ENCODE measurements at places on chromosomes 2 and 18. TPM values are rescaled to one million over a fixed set of nuclear protein-coding genes. Genes with fewer than 3 reads are reported as not detected.

GRCh38 chr18:39604836-39605235 lies 2039.2 kb upstream of the CELF4 start:
- H3K27me3 ChIP-seq: no peaks in the 10 kb centered on the region
- no peak overlapping the region for H3K4me3 ChIP-seq

DNA sequence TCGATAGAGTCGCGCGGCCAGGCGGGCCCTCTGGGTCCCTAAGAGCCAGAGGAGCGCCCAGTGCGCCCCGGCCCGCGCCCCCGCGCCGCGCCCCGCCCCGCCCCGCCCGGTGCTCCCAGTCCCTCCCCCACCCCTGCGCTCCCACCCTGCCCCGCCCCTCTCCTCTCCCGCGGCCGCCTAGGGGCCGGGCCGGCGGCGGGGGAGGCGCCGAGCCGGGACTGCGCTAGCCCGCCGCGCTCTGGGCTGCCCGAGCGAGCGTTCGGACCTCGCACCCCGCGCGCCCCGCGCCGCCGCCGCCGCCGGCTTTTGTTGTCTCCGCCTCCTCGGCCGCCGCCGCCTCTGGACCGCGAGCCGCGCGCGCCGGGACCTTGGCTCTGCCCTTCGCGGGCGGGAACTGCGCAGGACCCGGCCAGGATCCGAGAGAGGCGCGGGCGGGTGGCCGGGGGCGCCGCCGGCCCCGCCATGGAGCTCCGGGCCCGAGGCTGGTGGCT lies at the start of gene GPC1:
Gene GPC1, plus strand, starts transcription at position 207 of the 491 bp plus-strand sequence. Its CDS starts 256 bp downstream, at position 463.
- H3K4me1 ChIP-seq: peaks cover 37% of the 10 kb centered on the region
- peak within 1 kb of the TSS; percentile 79 for H3K27ac ChIP-seq
- H3K36me3 ChIP-seq: no peaks in the 10 kb centered on the region
- no peaks in the 10 kb centered on the region for H3K27me3 ChIP-seq
- DNase-seq: peak; percentile 72
- peak within 1 kb of the TSS; percentile 15 for H3K4me3 ChIP-seq

GRCh38 chr2:160469621-160470204 lies 23.9 kb downstream of the RBMS1 start:
- H3K36me3 ChIP-seq: no peaks in the 10 kb centered on the region
- no peak for DNase-seq
- H3K27ac ChIP-seq: no peak overlapping the region
- no peak overlapping the region for H3K4me3 ChIP-seq
- peaks cover 45% of the 10 kb centered on the region for H3K4me1 ChIP-seq

SP140 gene
- total RNA-seq: 1.3 TPM

CCNT2 gene
- 7.7 TPM for total RNA-seq

GRCh38 chr2:151808258-151809072 lies 19.8 kb downstream of the ARL5A start:
- H3K27me3 ChIP-seq: no peaks in the 10 kb centered on the region
- no peak for DNase-seq
- H3K4me3 ChIP-seq: no peak overlapping the region
- H3K27ac ChIP-seq: no peak overlapping the region
- peaks cover 34% of the 10 kb centered on the region for H3K36me3 ChIP-seq
- no peaks in the 10 kb centered on the region for H3K4me1 ChIP-seq

DNA sequence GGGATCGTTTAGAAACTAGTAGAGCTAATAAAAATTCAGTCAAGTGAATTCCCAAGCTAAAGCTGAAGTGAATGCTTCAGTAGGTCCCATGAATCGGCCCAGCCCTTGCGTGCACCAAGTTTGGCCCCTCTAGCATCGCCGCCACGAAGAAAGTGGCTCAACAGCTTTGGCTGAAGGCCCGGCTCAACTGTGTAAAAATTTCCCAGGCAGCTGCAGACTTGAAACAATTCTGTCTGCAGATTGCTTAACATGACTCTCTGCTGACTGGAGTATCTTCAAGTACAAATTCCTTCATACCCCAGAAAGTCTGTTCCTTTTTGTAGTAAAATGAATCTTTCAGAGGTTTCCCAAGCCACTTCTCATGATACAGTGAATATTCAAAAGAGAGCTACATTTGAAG lies 32.7 kb downstream of the ALMS1 start:
- H3K27ac ChIP-seq: no peak overlapping the region
- no peak overlapping the region for H3K4me3 ChIP-seq
- H3K36me3 ChIP-seq: no peaks in the 10 kb centered on the region
- peak; percentile 18 for DNase-seq

DNA sequence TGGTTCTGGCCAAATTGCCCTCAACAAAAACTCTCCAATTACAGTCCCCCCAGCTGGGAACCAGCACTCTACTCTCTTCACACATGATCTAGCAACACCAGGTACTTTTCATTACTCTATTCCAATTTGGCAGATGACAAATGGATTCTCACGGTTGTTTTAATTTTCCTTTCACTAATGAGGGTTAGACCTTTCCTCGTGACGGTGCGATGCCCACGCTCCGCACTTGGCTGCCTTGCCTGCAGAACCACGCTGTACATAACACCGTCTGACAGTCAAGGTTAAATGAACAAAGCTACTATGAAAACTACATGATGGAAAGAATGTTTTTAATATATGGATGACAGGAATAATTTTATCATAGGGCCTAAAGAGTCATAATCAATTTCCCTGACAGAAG lies 141.5 kb downstream of the FBXO15 start:
- no peak overlapping the region for H3K27ac ChIP-seq
- DNase-seq: no peak
- no peaks in the 10 kb centered on the region for H3K4me1 ChIP-seq
- H3K4me3 ChIP-seq: no peak overlapping the region
- H3K27me3 ChIP-seq: no peaks in the 10 kb centered on the region
- no peaks in the 10 kb centered on the region for H3K36me3 ChIP-seq

DNA sequence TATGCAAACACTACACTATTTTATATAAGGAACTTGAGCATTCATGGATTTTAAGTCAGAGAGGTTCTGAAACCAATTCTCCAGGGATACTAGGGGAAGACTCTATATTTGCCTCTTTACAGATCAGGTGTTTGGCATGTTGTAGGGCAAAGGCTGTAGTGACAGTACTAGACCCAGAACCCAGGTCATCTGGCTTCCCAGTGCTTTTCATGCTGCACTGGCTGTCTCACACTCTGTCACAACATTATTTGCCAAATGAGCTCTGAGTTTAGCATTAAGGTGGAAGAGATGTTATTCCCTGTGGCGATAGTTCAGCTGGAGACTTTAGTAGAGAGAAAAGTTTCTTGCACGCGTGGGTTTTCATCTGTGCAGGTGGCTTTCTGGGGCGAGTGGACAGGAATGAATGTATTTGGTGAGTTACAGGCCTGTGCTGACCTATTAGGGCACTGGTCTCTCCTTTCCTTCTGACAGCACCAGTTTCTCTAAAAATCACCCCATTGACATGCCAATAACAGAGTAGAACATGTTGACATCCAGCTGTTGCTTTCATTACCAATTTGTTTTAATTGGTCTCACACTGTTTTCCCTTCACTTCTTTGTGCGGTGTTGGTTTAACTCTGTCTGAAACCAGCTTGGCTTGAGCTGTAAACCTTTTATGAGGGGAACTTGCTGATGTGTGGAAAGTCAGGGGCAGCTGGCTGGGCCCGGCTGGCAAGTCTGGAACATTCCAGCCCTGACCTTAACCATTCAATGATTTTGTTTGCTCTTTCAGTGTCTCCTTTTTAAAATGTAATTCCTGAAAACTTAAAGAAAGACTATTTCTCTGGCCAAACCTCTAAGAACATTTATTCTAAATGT lies 643.0 kb upstream of the FAM98A start:
- no peak for DNase-seq
- H3K4me3 ChIP-seq: no peak overlapping the region
- no peaks in the 10 kb centered on the region for H3K4me1 ChIP-seq

DNA sequence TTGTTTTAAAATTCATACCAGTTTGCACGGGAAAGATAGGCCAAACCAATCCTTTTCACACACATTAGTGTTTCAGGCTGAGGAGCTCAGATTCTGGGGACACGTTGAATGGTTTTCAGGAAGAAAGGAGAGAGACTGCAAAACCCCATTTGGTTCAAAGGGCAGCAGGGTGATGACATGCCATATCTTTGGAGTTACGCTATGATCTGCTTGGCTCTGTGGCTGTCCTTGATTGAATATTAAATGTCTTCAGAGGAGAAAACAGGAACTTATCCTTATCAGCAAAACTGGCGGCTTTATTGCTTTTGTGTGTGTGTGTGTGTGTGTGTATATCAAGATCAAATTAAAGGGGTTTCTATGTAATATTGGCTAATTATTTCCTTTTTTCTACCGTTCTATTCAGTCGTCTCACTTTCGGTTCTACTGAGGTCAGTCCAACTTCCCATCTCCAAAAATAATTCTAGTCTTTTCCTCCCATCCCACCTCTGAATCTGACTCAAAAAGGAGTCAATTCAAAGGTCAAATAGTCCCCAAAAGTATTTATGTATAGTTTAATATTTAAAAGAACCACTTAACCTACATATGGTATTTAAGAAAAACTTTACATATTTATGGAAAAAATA lies 292.9 kb upstream of the CCDC68 start:
- H3K4me1 ChIP-seq: peaks cover 14% of the 10 kb centered on the region
- H3K4me3 ChIP-seq: no peak overlapping the region
- H3K36me3 ChIP-seq: no peaks in the 10 kb centered on the region
- H3K27ac ChIP-seq: no peak overlapping the region

DNA sequence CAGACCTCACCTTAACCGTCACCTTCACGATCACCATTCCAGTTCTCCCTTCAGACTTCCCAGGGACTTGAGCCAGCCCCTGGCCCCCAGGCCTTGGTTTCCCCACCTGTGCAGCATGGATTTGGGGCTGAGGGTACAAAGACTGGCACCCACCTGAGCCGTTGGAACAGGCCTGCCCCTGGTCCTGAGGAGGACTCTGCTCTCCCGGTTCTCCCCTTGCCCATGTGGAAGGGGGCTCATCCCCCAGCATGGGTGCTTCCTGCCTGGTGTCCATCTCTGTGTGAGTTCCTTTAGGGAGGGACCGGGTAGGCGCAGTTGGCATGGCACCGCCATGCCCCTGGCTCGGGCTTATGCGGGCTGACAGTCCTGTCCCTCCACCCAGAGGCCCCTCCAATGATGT lies 10.9 kb upstream of the GPR35 start:
- DNase-seq: no peak
- H3K4me1 ChIP-seq: no peaks in the 10 kb centered on the region
- H3K27ac ChIP-seq: no peak overlapping the region
- H3K27me3 ChIP-seq: no peaks in the 10 kb centered on the region
- no peaks in the 10 kb centered on the region for H3K36me3 ChIP-seq

GRCh38 chr18:45658756-45659155 lies 43.5 kb downstream of the SLC14A2 start:
- no peak overlapping the region for H3K27ac ChIP-seq
- no peaks in the 10 kb centered on the region for H3K27me3 ChIP-seq
- no peak overlapping the region for H3K4me3 ChIP-seq
- H3K36me3 ChIP-seq: no peaks in the 10 kb centered on the region
- no peaks in the 10 kb centered on the region for H3K4me1 ChIP-seq

RNF125 gene
- total RNA-seq: 1.4 TPM

- H3K27ac ChIP-seq: no peak overlapping the region
- no peak overlapping the region for H3K4me3 ChIP-seq
- DNase-seq: no peak
- H3K36me3 ChIP-seq: no peaks in the 10 kb centered on the region
- H3K27me3 ChIP-seq: no peaks in the 10 kb centered on the region
Observed at GRCh38 chr18:46859855-46860254, 57.5 kb downstream of the PIAS2 start.

- no peaks in the 10 kb centered on the region for H3K36me3 ChIP-seq
- no peak overlapping the region for H3K27ac ChIP-seq
- H3K27me3 ChIP-seq: no peaks in the 10 kb centered on the region
- H3K4me1 ChIP-seq: no peaks in the 10 kb centered on the region
- no peak overlapping the region for H3K4me3 ChIP-seq
Observed at GRCh38 chr2:44691174-44691785, 250.2 kb upstream of the SIX3 start.

GNAL gene
- total RNA-seq: 5.5 TPM

GRCh38 chr2:37795456-37795855 lies 124.0 kb upstream of the CDC42EP3 start:
- H3K36me3 ChIP-seq: no peaks in the 10 kb centered on the region
- H3K27me3 ChIP-seq: no peaks in the 10 kb centered on the region
- no peaks in the 10 kb centered on the region for H3K4me1 ChIP-seq
- H3K4me3 ChIP-seq: no peak overlapping the region
- no peak overlapping the region for H3K27ac ChIP-seq

GRCh38 chr18:5588529-5588928 lies 44.7 kb upstream of the EPB41L3 start:
- H3K36me3 ChIP-seq: no peaks in the 10 kb centered on the region
- no peak overlapping the region for H3K27ac ChIP-seq
- H3K4me1 ChIP-seq: no peaks in the 10 kb centered on the region
- no peak for DNase-seq
- no peak overlapping the region for H3K4me3 ChIP-seq
- H3K27me3 ChIP-seq: no peaks in the 10 kb centered on the region

- H3K27me3 ChIP-seq: no peaks in the 10 kb centered on the region
- H3K36me3 ChIP-seq: no peaks in the 10 kb centered on the region
- no peak overlapping the region for H3K4me3 ChIP-seq
- peaks cover 43% of the 10 kb centered on the region for H3K4me1 ChIP-seq
- peak overlapping the region; percentile 56 for H3K27ac ChIP-seq
- peak; percentile 85 for DNase-seq
Observed at GRCh38 chr2:43426305-43427031, 169.4 kb downstream of the THADA start.

DNA sequence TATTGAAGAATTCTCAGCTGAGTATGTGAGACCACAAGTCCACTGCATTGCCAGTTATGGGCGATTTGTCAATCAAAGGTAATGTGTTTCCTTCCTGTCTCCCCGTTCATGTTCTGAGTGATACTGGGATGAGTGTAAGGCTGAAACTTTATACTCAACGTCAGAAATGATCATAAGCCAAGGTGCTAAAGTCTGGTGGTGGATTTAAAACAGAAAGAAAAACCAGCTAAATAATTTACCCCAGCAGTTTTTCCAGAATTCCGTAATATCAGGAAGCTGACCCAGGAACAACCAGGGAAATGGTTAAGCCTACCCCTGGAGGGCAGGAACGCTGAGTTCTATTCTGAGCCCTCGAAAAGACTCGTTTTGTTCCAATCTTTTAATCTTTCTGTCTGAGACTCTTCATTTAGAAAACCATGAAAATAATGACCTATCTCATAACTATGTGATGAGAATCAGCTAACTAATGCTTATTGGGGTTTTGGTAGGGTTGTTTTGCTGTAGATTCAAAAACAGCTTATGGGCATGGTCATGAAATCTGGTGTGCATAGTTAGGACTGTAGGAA lies 149.6 kb downstream of the LAMA3 start:
- DNase-seq: no peak
- no peaks in the 10 kb centered on the region for H3K27me3 ChIP-seq
- H3K27ac ChIP-seq: no peak overlapping the region

- H3K36me3 ChIP-seq: no peaks in the 10 kb centered on the region
- no peak overlapping the region for H3K4me3 ChIP-seq
- H3K4me1 ChIP-seq: no peaks in the 10 kb centered on the region
- H3K27ac ChIP-seq: no peak overlapping the region
- no peak for DNase-seq
- H3K27me3 ChIP-seq: no peaks in the 10 kb centered on the region
Observed at GRCh38 chr18:9419956-9420631, 55.2 kb upstream of the RALBP1 start.

NEMP2 gene
- total RNA-seq: 6.4 TPM

VIT gene
- total RNA-seq: not detected

- no peak for DNase-seq
- H3K27ac ChIP-seq: no peak overlapping the region
- H3K4me3 ChIP-seq: no peak overlapping the region
- no peaks in the 10 kb centered on the region for H3K36me3 ChIP-seq
Observed at GRCh38 chr2:64023485-64024258, 4.4 kb upstream of the VPS54 start.

GRCh38 chr18:24894880-24895279 lies 434.4 kb downstream of the HRH4 start:
- no peak for DNase-seq
- H3K27ac ChIP-seq: no peak overlapping the region
- H3K4me3 ChIP-seq: no peak overlapping the region
- no peaks in the 10 kb centered on the region for H3K4me1 ChIP-seq
- H3K27me3 ChIP-seq: no peaks in the 10 kb centered on the region

Data from adrenal gland (tissue), 19 donors.